ENCODE measurements at places on chromosomes 4 and X. TPM values are rescaled to one million over a fixed set of nuclear protein-coding genes. Genes with fewer than 3 reads are reported as not detected.

PNMA5 gene
- total RNA-seq = 0.10 TPM

FAM241A gene
- total RNA-seq = 1.5 TPM

AMBN gene
- total RNA-seq = not detected

- no peak overlapping the region for H3K4me3 ChIP-seq
- H3K27ac ChIP-seq = no peak overlapping the region
- H3K36me3 ChIP-seq = peaks cover 60% of the 10 kb centered on the region
- H3K4me1 ChIP-seq = peaks cover 8% of the 10 kb centered on the region
Measured at GRCh38 chr4:75527482-75527881, 13.2 kb downstream of the THAP6 start.

DNA sequence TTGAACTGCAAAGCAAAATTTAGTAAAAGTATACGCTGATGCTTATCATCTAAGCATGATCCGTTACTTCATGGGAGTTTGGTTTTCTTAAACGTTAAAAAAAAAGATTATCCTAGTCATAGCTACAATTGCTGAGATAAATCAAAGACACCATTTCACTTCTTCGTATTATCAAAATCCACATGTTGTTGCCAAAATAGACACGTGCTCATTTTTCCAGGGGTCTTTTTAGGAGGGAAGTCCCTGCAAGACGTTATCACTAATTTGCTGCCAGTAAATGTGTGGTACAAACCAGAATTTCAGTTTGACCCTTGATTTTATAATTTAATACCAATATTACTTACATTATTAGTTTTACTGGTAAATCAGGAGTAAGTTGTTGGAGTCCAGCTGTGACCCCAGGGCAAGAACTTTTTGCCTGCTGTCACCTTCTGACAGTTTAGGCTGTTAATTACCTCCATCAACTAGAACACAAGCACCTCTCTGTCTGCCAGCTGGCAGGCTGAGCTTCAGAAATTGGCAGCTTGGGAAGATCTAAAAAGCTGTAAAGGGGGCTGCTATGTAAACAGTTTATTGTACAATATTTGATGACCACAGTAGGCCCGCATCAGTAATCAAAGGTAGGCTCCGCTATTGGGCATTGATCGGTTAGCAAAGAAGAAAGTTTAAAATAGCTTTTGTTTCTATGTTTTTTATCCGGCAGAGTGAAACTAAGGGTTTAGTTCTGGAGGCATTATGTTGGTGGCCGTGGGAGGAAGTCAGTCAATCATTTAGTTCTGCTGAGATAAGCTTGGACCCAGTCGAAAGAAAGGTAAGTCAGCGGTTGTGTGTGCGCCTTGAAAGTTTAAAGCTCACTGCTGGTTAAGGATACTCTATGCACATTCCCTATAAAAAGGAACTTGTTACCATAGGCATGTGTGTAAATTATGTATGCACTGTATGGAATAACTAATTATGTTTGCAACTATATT lies 196.4 kb downstream of the FBXO8 start:
- no peaks in the 10 kb centered on the region for H3K36me3 ChIP-seq
- H3K27ac ChIP-seq = no peak overlapping the region
- H3K27me3 ChIP-seq = peaks cover 7% of the 10 kb centered on the region
- H3K4me3 ChIP-seq = no peak overlapping the region
- DNase-seq = no peak

DNA sequence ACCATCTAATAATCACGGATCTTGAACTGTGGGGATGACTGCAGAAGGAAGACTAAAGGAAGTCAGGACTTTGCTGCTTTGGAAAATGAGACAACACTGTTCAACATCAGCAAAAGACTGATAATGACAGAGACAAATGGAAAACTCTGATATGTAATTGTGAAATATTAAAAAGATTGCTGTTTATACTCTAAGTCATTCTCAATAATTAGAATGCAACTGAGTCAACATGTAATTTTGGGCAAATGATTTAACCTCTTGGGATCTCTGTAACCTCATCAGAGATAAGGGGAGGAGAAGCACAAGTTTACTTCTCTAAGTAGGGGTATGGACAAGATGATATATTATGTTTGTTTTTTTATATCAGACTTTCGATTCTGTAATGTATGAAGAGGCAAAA lies 121.9 kb downstream of the GASK1B start:
- H3K4me3 ChIP-seq = no peak overlapping the region
- no peaks in the 10 kb centered on the region for H3K4me1 ChIP-seq
